ENCODE measurements at places on chromosomes 12 and 14.

- DNase-seq: no peak
These were observed 13.4 kb downstream of the ASB2 start for GRCh38 chr14:93962701-93963601.

- DNase-seq: no peak
These were observed 132.4 kb upstream of the RGS6 start for GRCh38 chr14:71799841-71800240.

DNA sequence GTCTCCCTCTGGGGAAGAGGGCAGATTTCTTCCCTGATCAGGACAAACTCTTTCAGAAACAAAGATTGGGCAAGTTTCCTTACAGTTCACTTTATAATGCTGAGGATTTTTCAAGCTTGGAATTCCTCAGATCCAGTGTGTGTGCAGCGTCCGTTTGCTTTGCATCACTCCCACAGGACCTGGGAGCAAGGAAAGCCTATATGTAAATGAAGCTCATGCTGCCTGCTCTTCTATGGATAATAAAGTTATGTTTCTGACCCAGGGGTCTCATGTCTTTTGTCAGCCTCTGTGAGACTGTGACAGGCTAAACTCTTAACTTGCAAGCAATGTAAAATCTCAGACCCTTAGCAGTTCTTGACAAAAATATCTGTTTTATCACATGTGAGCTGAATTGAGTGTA lies 41.6 kb downstream of the TRHDE start:
- DNase-seq: no peak

GRCh38 chr12:31594681-31595080 lies 3.7 kb upstream of the DENND5B start:
- DNase-seq: peak; percentile 28

- no peak for DNase-seq
These were observed 483.9 kb downstream of the ZFP36L1 start for GRCh38 chr14:68308726-68309520.

GRCh38 chr12:39252628-39253027 lies 190.3 kb downstream of the KIF21A start:
- no peak for DNase-seq

GRCh38 chr14:66619952-66620351 lies 112.0 kb downstream of the GPHN start:
- no peak for DNase-seq

DNA sequence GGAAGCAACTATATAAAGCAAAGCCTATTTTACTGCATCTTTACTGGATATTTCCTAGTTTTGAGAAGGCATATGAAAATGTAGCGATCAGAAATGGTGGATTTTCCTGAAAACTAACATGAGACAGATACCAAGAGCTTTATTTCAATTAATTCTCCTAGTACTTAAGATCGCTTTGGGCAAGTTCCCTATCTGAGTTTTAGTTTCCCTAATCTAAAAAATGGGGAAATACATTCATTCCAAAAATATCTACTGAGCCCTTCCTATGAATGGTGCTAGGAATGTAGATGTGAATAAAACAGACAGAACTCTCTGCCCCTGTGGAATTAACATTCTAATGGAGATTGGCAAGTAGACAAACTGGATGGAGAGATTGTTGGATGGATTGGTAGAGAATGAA lies 8.4 kb downstream of the CATSPERB start:
- DNase-seq: no peak

DNA sequence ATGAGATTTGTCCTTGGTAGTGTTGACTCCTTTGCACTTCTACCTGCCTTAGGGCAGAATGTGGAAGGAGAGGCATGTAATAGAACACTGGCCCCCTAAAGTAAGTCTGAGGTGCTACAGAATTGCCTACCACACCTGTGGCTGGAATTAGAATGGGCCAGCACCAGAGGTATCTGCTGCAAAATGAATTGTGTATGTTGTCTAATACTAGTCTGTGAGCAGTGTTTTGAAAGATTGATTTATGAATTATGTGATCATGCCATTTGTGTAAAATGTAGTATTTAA lies 5.7 kb upstream of the STYX start:
- DNase-seq: no peak

DNA sequence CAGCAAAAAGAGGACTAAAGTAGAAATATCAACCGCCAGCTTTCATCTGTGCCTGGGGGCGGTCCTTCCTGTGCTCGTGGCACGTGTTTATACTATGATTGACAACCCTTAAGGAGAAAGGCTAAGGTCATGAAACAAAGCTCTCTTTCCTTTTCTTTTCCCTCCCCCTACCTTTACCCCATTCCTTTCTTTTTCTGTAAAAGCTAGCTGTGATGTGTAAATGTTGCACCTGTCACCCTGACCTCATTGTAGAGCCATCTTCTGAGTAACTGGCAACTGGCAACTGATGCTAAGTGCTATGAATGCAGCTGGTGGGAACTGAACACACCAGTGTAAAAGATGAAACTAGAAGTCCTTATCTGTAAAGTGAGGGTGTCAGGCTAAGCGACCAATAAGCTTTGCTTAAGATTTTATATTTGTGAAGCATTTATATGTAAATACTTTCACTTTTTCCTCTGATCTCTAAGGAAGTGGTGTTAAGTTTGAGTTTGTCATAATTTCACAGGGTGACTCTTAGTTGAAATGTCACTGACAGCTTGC lies 102.8 kb upstream of the BCAT1 start:
- DNase-seq: no peak

- no peak for DNase-seq
These were observed 113.7 kb downstream of the TRAFD1 start for GRCh38 chr12:112239020-112239419.

DNA sequence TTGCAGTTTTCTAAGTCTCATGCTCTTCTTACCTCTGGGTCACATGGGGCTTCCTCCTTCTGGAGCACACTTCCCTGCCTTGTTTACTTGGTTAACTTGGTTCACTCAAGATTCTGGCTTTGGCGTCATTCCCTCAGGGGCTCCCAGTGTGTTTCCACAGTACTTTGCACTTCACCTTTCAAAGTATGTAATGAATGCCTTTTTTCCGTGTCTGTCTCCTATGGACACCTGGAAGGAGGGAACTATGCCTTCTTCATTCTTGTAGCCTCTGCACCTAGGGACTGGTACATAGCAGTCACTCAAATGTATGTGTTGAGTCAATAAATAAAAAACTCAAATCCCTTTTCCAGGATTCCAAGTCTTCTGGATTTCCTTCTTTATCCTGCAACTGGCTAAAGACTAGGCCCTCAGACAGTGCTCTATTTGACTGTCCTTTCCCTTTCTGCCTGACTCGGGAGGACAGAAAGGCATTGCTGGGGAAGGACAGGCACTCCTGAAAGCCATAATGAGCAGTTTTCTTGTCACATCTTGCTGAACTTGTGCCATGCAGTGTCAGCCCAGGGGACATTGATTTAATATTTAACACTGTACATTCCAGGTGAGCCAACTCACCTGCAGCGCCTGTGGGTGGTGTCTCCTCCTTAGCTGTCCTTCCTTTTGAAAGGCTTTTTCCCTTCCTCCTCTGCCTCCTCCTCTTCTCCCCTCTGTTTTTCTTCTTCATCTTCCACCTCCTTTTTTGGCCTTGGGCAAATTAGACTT lies 12.8 kb downstream of the MYRFL start:
- no peak for DNase-seq

DNA sequence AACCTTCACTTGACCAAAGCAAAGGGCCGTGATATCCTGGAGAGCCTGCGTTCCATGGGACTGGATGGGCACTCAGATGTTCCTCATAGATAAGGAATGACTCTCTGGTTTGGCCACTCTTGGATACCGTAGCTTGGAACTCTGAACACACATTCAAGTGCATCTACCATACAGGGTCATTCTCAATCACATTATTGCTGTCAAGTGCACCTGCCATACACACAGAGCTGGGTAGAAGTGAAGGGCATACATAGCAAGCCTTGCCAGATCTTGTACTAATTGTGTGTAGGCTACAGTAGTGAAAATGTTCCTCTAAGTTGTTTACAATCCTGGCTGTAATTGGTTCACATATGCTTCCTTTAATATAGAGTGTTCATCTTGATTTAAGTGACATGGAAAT lies 58.3 kb downstream of the PELI2 start:
- DNase-seq: no peak

DNA sequence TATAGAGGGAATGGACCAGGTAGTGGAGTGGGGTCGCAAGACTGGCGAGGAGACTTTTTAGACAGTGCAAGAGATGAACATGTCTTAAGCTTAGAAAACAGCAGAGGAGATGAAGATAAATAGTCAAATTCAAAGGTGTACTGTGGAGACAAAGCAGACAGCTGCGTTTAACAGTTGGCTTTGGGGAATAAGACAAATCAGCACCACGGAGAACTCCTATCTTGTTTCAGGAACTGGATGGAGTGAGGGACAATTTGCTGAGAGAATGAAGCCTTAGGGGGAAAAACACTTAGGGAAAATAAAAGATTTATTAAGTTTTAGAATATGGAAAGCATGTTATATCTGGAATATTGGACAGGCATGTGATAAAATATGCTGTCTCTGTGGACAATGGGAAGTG lies 458.8 kb downstream of the GLT1D1 start:
- no peak for DNase-seq

GRCh38 chr12:96864335-96864734 lies 42.7 kb upstream of the NEDD1 start:
- DNase-seq: no peak
